ENCODE measurements at places on chromosomes 3 and 15. TPM values are rescaled to one million over a fixed set of nuclear protein-coding genes. Genes with fewer than 3 reads are reported as not detected.

PAQR5 gene
- 118 TPM for total RNA-seq

LSAMP gene
- 0.04 TPM for total RNA-seq

NUTM1 gene
- total RNA-seq = not detected

THRB gene
- 0.83 TPM for total RNA-seq

CDC25A gene
- 8.9 TPM for total RNA-seq

TM4SF4 gene
- total RNA-seq = 40.4 TPM

GPR171 gene
- not detected for total RNA-seq

ITIH3 gene
- total RNA-seq = not detected

EHD4 gene
- total RNA-seq = 9.4 TPM

ROPN1 gene
- total RNA-seq = not detected

PCYT1A gene
- total RNA-seq = 32.6 TPM

IL1RAP gene
- 5.0 TPM for total RNA-seq

NME9 gene
- not detected for total RNA-seq

ERICH6 gene
- total RNA-seq = not detected

MINAR1 gene
- 0.56 TPM for total RNA-seq

PTX3 gene
- 1.0 TPM for total RNA-seq

PRKCD gene
- total RNA-seq = 24.2 TPM

SH2D7 gene
- not detected for total RNA-seq

NTRK3 gene
- 27.5 TPM for total RNA-seq

IQSEC1 gene
- total RNA-seq = 13.5 TPM

LRRIQ4 gene
- total RNA-seq = not detected

CAMP gene
- not detected for total RNA-seq
